ENCODE measurements at places on chromosomes 6 and 20.
A peak's percentile ranks its signal among the peaks of the same experiment; 100 is the strongest.

DNA sequence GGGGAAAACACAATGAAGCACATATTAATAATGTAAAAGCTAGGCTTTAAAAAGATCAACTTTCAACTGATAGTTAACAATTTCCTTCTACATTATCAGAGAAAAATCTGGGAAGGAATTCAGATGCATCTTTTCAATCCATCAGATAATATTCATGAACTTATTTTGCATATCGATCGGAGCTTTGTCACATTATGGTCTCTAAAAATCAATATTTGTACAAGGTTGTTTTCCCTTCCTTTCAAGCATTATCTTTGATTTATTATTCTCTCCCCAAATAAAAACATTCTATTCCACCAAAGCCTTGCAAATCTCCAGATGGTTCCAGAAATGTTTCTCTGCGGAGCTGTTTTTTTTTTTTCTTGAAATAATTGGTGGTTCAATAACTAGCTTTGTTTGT lies 101.9 kb downstream of the GPR63 start:
- no peak for DNase-seq

DNA sequence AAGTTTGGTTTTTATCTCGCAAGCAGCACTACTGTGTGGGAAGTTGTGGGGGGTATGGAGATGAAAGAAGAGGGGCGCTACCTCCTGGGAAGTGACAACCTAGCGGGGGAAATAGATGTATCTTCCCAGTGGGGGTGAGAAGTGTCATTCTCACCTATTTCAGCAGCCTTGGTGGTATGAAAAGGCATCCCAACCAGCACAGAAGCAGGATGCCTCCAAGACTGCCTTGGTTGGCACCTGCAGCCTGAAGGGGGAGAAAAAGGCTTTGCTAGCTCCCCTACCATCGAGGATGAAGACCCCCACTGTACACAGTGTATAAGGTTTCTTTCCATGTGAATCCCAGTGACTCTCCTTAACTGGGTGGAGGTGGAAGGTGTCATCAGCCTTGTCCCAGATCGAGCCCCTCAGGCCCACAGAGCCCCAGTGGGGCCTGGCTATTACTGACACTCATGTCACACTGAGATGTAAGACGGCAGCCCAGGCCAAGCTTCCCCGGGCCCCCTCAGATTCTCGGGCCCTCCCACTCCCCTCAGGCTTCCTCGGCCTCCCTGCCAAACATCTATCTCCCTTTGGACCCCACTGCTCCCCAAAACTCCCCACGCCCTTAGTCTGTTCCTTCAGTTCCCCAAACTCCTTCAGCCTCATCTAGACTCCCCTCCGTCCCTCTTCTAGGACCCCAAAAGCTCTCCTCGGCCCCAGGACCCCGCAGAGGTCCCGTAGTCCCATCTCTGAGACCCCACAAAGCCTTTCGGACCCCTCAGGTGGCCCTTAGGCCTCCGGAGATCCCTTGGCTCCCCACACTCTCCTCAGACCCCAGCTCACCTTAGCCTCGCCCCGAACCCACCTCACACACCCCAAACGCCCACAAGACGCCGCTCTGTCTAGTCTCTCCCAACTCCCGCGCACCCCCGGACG lies 688 bp downstream of the COMMD7 start:
- DNase-seq: peak; percentile 21

DNA sequence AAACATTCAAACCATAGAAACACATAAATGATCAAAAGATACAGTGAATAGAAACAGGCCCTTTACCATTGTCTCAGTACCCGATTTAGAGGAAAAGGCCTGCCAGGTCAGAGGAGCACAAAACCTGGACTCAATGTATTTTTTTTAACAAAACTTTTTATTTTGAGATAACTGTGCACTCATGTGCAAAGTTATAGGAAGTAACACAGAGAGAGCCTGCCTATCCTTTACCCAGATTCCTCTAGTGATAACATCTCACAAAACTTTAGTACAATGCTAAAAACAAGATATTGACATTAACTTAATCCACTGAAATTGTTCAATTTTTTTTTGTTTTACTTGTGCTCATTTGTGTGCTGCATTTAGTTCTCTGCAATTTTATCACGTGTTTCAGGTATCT lies 36.8 kb upstream of the SAMD3 start:
- no peak for DNase-seq

DNA sequence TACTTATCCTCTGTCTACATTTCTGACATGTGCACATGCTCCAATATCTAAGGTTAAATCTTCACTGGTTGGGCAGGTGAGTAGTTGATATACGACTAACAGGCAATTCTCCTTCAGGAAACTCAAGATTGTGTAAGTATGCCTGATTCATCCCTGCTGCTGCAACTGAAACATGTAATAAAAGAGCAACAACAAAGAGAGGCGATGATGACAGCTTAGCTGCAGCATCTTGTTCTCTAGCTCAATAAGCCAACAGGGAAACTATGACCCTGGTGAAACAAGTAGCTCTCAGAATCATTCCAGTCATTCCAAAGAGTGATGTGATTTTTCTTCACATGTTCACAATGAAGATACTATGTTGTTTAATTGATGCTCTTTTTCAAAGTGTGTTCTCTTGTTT lies 74.4 kb downstream of the ELOVL4 start:
- no peak for DNase-seq

- no peak for DNase-seq
These were observed 5.4 kb downstream of the GLP1R start for GRCh38 chr6:39053854-39054576.

GRCh38 chr6:139423037-139423703 lies 48.7 kb upstream of the CITED2 start:
- no peak for DNase-seq

- DNase-seq: no peak
These were observed 12.9 kb downstream of the AKAP12 start for GRCh38 chr6:151252634-151253033.

- no peak for DNase-seq
These were observed 2.1 kb downstream of the BPIFB4 start for GRCh38 chr20:33081411-33082154.

GRCh38 chr6:169256061-169256460 lies 2.4 kb upstream of the THBS2 start:
- no peak for DNase-seq

DNA sequence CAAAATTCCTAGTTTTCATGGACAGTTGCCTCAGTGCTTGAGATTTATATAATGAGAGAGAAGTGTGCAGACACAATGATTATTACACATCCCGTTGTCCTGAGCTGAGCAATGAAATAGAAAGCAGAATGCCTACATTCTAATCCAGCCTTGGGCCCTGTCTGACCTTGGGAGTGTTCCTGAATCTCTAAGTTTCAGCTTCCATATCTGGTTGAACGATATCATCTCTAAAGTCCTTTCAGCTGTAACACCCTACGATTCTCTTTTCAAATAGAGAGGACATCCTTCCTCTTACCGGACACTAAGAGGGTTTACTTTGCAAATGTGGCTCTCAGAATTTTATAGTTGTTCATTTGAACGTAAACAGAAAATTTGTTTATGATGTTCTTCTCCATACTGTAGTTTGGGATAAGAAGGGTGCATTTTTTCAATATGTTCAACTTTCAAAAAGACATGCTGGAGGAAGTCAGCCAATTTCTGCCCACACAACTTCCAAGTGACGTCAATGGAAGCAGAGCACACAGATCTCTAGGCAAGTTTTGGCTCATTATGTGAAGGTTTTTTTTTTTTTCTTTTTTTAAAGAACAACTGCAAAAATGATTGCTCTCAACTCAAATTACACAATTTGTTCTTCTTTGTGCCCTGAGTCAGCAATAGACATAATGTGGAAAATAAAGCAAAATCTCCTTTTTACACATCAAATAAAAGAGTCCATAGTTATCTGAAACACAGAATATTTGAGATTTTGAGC lies 50.4 kb downstream of the PDE7B start:
- DNase-seq: no peak

DNA sequence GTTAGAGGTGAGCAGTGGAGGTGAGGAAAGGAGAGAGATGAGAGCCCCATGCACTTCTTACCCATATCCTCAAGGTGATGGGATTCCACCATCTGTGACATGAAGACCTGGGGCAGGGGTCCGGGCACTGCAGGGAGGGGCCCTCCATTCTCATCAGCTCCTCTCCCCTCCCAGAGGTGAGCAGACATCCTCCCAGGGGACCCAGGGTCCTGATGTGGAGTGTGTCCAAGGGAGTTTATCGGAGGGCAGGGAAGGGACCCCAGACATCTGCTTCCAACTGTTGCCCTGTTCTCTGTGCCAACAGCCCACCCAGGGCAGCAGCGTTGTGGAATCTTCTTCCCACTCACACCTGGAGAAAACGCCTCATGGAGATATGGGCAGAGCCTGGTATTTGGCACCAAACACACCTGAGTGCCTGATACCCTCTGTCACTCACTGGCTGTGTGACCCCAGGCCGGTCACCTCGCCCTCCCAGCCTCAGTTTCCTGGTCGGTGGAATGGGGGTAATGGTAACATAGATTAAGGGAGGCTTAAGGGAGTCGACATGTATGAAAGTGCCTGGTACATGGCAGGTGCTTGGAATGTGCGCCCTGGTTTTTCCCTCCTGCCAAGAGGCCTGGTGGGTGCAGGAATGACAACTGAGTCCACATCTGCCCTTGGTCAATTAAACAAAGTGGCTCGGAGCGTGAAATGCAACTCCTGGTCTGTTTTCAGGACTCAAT lies 227.9 kb downstream of the PREX1 start:
- no peak for DNase-seq

DNA sequence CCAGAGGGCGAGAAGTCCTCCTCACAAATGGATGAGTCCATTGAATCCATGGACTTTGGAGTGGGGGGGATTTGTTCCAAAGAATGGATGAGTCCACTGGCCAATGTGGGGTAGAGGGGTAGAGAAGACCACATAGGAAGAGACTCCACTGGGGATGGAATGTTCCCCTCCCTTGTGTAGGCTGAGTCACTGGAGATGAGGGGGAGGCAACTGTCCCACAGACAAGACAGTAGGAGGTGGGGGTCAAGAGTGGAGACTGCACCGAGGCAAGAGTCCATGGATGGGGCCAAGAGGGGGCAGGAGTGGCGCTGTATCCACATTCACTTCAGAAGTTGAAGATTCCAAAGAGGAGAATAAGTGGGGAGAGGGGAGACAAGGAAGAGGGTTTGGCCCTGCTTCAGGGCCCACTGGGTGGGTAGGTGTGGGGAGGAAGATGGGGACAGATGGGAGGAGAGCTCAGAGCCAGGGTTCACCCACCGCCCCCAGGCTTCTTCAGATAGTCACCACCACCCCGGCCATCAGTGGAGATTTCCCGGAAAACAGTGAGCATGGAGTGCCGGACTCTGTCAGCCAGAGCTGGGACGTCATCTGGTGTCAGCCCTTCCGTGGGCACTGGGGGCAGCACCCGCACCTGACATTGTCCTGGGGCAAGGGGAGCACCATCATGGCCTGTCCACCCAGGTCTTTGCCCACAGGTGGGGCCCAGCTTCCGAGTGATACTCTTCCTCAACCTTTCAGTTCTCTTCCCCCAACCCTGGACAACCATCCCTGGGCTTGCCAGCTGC lies 4.6 kb downstream of the EGFL8 start:
- no peak for DNase-seq

DNA sequence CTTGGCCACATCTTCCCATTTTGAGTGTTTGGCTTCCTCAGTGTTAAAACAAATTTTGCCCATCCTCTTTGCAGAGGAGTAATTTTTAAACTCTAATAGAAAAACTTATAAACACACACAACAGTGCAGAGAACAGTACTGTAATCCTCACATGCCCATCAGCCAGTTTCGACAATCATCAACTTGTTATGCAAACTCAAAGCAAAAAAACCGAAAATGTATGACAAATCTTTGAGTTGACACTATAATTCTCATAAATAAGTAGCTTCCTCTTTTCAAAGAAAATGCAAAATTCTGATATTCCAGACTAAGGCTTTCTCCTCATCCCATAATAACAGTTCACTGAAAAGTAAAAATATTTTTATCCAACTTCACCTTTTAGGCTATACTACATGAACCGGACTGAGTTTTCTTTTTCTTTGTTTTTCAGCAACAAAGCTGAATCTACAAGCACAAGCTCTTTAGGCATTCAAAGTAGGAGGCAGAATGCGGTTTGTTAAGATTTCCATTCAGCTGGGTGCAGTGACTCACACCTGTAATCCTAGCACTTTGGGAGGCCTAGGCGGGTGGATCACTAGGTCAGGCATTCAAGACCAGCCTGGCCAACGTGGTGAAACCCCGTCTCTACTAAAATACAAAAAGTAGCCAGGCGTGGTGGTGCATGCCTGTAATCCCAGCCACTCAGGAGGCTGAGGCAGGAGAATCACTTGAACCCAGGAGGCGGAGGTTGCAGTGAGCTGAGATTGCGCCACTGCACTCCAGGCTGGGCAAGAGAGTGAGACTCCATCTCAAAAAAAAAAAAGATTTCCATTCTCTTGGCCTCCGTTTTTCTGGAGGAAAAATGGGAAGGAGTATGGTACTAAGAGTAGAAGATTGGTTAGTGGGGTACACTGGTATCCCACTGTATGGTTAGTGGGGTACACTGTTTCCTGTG lies 74.8 kb downstream of the GCNT2 start:
- peak; percentile 71 for DNase-seq

DNA sequence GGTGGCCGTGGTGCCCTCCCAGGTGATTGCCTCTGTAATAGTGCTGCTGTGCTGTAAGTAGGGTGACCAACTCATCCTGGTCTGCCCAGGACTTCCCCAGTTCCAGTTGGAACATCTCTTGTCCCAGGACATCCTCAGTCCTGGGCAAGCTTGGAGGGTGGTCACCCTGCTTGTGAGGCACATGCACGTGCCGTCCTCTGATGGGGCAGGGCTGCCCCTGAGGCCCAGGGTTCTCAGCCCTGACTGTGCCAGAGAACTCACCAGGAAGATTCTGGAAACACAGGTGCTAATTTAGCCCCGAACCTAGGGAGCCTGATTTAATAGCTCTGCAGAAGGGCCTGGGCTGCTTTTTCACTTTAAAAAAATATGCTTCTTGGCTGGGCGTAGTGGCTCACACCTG lies 120.9 kb upstream of the PHACTR3 start:
- DNase-seq: no peak

DNA sequence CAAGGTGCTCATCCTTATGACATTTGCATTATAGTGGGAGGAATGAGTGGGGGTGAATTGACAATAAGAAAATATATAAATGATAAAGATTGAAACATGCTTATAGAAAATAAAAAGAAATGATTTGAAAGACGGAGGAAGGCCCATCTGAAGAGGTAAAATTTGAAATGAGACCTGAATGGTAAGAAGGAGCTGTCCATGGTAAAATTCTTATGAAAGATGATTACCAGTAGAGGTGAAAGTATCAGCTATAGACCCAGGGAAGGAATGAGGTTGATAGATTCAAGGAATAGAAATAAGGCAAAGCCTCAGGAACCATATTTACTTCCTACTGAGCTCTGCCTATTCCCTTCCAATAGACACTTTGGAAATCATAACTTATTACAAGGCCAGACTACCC lies 149.7 kb downstream of the HTR1B start:
- no peak for DNase-seq
